ENCODE measurements at places on chromosomes 7 and 10.

GRCh38 chr7:132063800-132064199 is 507.4 kb upstream of the PODXL start:
- DNase-seq = no peak

DNA sequence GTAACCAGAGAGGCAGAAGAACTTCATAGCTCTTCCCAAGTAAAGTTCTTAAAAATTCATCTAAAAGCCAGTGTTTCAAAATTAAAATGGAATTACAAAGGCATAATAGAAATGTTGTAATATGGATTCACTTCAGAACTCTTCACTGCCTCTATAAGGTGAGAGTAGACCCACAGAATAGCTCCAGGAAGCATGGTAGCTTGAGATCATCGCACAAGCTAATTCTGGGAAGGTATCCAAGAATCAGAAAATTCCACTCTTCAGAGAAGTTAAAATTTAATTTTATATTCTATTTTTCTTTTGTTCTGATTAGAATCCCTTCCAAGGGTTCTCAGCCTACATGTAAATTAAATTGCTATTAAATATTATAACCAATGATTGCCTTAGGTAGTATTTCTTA is 1.5 kb upstream of the DHX32 start:
- DNase-seq = no peak

DNA sequence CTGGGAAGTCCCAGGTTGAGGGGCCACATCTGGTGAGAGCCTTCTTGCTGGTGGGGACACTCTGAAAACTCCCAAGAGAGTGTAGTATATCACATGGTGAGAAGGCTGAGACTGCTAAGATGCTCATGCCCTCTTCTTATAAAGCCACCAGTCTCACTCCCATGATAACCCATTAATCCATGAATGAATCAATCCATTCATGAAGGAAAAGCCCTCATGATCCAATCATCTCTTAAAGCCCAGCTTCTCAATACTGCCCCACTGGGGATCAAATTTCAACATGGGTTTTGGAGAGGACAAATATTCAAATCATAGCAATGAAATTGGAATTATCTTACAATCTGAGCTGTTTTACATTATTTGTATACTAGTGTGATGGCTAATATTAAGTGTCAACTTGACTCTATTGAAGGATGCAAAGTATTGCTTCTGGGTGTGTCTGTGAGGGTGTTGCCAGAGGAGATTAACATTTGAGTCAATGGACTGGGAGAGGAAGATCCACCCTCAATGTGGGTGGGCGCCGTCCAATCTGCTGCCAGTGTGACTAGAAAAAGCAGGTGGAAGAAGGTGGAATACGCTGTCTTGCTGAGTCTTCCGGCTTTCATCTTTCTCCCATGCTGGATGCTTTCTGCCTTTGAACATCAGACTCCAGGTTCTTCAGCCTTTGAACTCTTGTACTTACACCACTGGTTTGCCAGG is 14.3 kb upstream of the UBE2D1 start:
- DNase-seq = no peak

DNA sequence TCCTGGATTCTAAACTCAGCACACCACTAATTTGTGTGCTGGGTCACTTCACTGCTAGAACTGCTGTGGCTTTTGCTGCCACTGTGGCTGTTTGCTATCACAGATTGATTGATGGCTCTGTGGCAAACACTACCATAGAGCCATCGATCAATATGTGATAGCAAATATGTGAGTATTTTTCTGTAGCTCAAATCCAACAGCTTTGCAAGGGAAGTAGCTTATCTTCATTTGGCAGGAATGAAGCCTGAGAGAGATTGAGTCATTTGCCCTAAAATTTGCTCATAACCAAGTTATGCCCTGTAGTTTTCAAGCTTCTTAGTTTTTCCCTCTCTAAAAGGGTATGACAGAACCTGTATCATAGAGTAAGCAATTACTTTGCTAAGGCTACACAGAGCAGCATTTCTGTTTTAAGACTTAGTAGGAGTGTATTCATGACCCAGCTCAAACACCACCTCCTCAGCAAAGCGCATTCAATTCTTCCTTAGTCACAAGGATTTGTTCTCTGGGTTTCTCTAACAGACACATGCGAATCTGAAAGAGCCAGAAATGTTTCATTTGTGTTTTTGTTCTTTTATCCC is 43.1 kb downstream of the MINPP1 start:
- DNase-seq = no peak

GRCh38 chr7:130622866-130623265 is 45.7 kb downstream of the COPG2 start:
- no peak for DNase-seq

DNA sequence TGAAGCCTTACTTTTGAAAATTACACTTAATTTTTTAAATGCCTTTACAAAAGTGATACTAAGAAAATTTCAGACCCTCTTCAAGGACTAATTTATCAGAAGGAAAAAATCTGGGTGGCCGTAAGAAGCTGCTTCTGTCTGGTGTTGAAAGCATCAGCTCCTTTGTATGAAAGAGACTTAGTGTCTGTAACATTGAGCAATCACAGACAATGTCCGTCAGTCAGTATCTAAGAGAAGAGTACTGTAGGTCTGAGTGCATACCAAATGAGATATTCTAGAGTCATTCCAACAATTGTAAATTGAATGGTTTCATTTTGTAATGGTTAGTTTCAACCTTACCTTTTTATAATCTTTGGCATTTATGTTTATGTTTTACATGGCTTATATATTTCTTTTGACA is 11.1 kb upstream of the MDFIC start:
- DNase-seq = no peak

- DNase-seq = no peak
Measured at GRCh38 chr7:7773334-7774309, 55.2 kb upstream of the RPA3 start.
